AG04450 (cell line): ENCODE measurements at places on chromosomes 16 and 17.

DNA sequence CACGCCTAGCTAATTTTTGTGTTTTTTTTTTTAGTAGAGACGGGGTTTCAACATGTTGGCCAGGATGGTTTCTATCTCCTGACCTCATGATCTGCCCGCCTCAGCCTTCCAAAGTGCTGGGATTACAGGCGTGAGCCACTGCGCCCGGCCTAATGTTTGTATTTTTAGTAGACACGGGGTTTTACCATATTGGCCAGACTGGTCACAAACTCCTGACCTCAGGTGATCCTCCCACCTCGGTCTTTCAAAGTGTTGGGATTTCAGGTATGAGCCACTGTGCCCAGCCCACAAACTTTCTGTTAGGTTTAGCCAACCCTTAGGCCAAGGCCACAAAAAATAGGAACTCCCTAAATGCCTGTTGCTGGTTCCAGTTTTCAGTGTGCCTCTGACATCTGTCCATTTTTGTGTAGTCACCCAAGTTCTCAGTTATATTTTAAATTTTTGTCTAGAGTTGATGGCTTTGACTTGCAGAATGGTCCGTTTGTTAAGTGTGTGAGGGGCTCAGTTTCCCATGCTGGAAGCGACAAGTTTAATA lies 12.7 kb downstream of the CCL16 start:
- DNase-seq = no peak

DNA sequence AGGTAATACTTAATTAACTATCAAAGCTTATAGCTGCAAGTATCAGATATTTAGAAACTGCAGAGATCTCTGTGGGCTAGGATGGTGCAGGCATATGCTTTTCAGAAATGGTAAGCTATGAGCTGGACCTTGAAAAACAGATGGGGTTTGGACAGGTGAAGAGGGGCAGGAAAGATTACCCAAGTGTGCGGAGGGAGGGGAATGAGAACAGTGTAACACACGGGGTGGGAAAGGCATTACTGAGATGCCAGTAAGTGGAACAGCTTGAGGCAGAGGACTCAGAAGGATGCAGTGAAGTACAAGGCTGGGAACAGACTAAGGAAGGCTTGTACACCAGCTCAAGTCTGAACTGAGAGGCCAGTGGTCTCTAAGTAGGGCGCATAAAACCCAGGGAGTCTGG lies 22.1 kb upstream of the EVPL start:
- no peak for DNase-seq

GRCh38 chr17:81302861-81303333 lies 7.8 kb upstream of the SLC38A10 start:
- DNase-seq = no peak

GRCh38 chr16:11743308-11744074 lies 834 bp upstream of the TXNDC11 start:
- DNase-seq = no peak

GRCh38 chr16:46638947-46639925 lies 18.1 kb upstream of the SHCBP1 start:
- DNase-seq = no peak

DNA sequence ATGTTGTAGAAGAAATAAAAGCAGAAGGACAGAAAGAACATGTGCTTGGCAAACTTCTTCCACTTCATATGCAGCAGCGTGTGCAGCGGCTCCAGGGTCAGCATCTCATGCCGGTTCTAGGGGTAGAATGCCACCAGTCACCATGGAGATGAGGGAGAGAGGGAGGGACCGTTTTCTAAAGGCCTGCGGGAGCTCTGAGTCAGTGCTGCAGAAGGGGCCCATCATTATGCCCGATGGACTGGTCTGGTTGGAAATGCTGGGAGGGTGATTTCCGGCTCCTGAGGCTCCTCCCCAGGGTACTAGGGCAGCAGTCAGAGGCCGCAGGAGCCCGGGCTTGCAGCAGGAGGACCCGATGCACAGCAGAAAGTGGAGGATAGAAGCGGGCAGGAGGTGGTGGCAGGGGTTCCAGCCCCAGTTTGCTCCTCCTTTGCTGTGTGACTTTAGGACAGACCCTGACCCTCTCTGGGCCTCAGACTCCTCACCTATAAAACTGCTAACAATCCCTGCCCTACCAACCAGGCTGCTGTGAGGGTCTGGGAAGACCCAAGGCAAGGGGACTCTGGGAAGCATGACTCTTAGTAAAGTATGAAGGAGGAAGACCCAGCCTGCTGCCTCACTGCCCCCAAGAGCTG lies 28.6 kb downstream of the TRPV3 start:
- DNase-seq = no peak

- DNase-seq = no peak
Observed at GRCh38 chr16:69793526-69793925, 31.4 kb downstream of the WWP2 start.
